GM23248 (cell line): ENCODE measurements at places on chromosomes 6 and 20. TPM values are rescaled to one million over a fixed set of nuclear protein-coding genes. Genes with fewer than 3 reads are reported as not detected.

The POM121L2 gene
- not detected in 2 replicates for polyA plus RNA-seq

The XKR7 gene
- polyA plus RNA-seq: not detected in 2 replicates

The DUSP15 gene
- polyA plus RNA-seq: not detected in 2 replicates

The PLAGL1 gene
- 42.2 and 43.8 TPM in 2 replicates for polyA plus RNA-seq

The PPIL6 gene
- polyA plus RNA-seq: 2.8 and 3.5 TPM in 2 replicates
